ENCODE measurements at places on chromosomes 1 and 21. TPM values are rescaled to one million over a fixed set of nuclear protein-coding genes. Genes with fewer than 3 reads are reported as not detected.

Gene CAPN8
- 0.11 TPM for polyA plus RNA-seq

DNA sequence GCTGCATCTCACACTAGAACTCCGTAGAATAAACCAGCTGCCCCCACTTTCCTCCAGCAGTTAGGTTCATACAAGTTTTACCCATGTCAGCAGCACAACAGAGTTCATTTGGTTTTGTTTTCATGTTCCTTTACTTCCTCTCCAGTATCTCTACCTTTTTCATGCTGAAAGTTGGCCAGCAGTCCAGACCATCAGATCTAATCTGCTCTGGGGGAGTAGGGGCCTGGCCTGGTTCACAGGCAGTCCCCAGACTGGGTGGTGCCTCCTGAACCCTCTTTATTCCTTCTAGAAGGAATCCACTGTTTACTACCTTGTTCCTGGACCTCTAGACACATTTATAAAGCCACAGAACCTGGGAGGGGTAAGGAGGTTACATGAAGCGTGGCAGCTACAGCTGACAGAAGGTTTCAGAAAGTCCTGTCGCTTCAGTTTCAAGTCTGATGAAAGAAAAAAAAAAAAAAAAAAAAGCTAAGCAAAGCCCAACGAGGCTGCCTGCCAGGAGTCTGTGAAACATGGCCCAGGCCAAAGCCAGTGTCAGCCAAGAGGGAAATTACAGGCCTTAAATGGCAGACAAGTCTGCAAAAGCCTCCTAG, 184.6 kb upstream of the JUN start:
- DNase-seq, result no peak

- DNase-seq, result no peak
Measured at GRCh38 chr1:176164014-176164678, 42.9 kb downstream of the COP1 start.

GRCh38 chr1:183926983-183927382, 110.5 kb downstream of the COLGALT2 start:
- no peak for DNase-seq

Gene ERICH3
- not detected for polyA plus RNA-seq

DNA sequence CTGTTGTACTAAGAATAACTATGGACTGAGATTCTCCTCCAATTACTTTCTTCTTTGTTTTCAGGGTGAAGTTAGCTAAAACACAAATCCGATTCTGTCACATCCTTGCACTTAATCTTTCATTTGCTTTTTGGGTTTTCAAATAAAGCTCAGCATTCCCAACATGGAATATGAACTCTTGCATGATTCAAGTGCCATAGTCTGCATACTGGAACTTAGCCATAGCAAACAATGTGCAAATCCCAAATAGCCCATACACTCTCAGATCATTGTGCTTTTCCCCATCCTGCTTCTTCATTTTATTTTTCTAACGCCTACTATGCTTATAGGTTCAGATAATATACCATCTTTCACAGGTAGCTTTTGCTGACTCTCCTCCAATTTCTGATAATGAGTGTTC, 455.8 kb upstream of the PRMT6 start:
- DNase-seq, result no peak
